ENCODE measurements at places on chromosomes 12 and 14.

DNA sequence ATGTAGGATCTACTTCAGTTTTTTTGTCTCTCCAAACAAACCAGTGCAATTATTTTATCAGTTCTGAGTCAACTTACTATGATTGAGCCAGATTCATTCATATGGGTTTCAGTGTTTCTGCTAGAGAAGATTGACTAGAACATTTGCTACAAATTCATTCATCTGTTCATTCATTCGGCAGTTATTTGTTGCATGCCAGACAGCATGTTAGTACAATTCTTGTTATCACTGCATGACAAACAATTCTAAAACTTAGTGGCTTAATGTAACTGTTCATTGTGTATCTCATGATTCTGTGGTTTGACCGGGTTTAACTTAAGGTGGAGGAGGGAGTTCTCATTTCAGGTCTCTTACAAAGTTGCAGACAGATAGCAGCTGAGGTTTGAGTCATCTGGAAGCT is 52.3 kb downstream of the POLR3B start:
- no peak for DNase-seq

DNA sequence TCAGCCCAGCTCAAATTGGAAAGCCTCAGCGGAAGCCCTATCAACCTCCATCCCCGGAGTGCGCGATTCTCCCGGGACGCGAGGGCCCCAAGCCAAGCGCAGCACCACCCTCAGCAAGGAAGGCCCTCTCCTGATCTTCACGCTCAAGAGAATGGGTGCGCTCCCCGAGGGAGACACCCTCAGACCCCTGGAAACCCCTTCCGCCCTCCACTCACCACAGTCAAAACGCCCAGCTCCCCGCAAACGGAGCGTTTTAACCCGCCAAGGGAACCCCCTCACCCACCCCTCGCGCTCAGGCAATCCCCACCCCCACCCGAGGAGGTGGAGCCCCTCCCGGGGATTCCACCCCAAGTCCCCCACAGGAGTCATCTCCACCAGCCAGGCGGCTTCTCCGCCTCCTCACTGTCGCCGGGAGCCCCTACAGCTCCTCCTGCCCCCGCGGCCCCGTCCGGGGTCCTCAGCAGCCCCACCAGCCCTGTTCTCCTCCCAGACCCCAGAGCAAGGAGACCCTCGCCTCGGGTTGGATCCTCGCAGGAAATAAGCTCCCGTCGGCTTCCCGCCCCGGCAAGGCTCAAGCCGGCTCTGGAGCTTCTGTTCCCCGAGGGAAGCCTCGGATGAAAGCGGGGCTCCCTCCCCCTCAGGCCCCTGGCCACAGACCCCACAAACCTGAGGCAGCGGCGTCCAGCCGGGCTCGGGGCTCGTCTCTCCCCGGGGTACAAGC is 507 bp downstream of the BAZ2A start:
- DNase-seq = no peak

DNA sequence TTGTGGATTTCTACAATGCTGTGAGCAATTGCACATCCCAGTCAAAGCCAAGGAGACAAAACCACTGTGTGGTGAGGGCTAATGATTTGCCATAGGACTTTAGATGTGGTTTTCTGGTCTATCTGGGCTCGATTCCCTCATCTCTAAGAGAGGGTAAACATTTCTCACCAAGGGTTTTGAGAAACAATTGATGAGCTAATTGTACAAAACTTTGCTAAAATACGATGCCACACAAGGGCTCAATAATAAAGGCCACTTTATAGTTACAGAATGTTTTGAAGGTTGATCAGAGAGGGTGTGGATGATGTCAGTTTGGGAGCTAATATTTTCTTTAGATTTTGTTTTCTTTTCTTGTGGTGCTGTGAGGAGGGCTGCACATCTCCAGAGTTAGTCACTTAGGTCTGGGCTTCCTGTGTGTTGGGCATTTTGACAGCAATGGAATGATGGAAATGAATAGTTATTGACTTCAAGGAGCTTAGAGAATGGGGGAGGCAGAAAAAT is 60.8 kb upstream of the SLC38A4 start:
- no peak for DNase-seq

- no peak for DNase-seq
Measured at GRCh38 chr14:101559624-101560533, 1.4 kb upstream of the DIO3 start.

Measured in cortex of kidney (tissue), 1 donor.